ENCODE measurements at places on chromosomes 1 and 21.

- no peak for DNase-seq
These were observed 50.8 kb downstream of the TGFB2 start for GRCh38 chr1:218395916-218396315.

DNA sequence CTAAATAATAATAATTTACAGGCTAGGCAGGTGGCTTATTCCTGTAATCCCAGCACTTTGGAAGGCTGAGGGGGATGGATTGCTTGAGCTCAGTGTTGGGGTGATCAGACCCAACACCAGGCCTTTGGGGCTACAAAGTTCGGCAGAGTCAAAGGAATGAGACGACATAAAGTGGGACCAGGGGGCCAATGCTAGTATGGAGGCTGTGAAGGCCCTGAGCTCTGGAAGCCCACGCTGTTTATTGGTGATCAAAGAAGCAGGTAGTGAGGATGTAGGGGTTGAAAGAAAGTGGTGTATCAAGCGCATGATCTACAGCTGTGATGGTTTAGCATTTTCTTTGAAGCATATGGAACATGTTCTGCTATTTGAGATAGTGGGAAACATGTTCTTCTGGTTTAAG, 5.6 kb downstream of the BTBD8 start:
- DNase-seq, result no peak

DNA sequence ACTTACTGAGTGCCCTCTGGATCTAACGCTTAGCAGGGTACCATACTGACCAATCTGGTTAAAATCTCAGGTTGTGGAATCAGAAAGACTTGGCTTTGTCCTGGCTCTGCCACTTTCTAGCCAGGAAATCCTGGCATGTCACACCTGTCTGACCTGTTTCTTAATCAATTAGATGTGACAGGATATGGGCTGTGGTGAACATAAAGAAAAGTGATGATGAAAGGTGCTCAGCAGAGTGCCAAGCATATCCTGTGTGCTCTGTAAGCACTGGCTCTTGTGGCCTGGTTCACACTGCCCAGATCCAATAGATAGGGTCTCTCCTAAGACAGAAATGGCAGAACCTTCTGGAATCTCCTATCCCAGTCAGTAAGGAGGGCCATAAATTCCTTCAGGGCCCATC, 53.9 kb downstream of the PHC2 start:
- DNase-seq, result no peak

DNA sequence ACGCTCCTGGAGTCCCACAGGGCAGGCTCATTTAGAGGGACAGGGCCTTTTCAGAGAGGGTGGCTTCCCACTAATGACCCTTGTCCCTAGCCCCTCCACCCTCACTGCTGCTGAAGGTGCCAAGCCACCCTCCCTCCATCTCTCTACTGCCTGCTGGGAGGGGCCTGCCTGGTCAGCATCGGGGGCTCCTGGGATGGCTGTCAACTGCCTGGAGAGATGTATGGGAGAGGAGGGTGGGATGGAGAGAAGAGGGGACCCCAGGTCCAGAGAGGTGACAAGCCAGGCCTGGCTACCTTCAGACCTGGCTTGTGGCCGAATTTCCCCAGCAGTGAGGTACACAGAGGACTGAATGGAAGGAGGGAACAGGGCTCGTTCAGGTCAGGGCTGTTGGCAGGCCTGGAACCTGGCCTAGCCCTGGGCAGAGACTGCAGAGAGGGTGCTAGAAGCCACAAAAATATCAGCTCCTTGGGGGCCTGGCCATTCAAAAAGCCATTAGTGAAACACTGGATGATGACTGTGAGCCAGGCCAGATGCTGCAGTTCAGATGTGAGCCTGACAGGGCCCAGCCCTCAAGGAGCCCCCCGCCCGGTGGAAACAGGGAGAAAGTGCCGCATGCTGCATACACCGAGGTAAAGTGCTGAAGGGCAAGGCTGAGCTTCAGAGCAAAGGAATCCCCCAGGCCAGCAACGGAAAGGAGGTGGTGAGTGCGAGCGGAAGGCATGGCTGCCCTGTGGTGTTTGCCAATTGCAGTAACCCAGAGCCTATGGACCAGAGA, 20.0 kb downstream of the MMEL1 start:
- no peak for DNase-seq

GRCh38 chr1:168629466-168629865, 53.1 kb downstream of the XCL1 start:
- no peak for DNase-seq

GRCh38 chr1:81493102-81493869, 307.4 kb upstream of the ADGRL2 start:
- DNase-seq, result no peak

GRCh38 chr1:62435231-62436038, 1.4 kb upstream of the USP1 start:
- DNase-seq, result no peak

- no peak for DNase-seq
These were observed 16.6 kb upstream of the RNF19B start for GRCh38 chr1:32981003-32981901.

GRCh38 chr1:155130272-155131006, 2.8 kb downstream of the EFNA1 start:
- no peak for DNase-seq

- no peak for DNase-seq
These were observed 263.5 kb downstream of the LMO4 start for GRCh38 chr1:87592156-87592555.

DNA sequence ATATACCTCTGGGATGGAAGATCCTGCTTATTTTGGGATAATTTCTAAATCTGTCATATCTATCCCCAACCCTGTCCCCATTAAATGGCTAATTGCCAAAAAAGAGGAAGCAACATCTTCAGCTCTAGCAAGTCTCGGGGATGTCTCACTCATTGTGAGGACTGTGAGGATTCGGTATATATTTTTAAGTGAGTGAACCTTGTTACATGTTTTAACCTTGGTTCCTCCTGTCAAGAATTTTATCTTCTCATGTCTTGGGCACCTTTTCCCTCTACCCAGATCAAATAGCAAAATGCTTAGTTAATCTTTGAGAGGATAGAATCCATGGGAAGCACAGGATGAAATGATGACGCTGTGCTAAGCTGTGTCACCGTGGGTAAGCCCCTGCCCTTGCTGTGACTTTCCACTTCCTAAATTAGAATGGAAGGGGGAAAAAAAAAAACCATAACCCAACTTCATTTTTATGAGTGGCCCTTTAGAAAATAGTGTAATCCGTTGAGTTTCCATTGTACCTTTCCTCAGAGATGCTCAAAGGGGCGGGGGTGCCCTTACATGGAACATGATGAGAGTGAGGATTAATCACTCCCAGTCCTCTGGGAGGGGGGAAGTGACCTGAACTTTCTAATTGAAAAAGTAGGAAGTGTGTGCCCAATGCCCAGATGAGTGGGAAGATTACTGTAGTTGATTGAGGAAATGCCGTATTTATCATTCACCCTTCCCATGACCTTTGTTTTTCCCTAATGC, 7.6 kb downstream of the ATP1A1 start:
- no peak for DNase-seq

DNA sequence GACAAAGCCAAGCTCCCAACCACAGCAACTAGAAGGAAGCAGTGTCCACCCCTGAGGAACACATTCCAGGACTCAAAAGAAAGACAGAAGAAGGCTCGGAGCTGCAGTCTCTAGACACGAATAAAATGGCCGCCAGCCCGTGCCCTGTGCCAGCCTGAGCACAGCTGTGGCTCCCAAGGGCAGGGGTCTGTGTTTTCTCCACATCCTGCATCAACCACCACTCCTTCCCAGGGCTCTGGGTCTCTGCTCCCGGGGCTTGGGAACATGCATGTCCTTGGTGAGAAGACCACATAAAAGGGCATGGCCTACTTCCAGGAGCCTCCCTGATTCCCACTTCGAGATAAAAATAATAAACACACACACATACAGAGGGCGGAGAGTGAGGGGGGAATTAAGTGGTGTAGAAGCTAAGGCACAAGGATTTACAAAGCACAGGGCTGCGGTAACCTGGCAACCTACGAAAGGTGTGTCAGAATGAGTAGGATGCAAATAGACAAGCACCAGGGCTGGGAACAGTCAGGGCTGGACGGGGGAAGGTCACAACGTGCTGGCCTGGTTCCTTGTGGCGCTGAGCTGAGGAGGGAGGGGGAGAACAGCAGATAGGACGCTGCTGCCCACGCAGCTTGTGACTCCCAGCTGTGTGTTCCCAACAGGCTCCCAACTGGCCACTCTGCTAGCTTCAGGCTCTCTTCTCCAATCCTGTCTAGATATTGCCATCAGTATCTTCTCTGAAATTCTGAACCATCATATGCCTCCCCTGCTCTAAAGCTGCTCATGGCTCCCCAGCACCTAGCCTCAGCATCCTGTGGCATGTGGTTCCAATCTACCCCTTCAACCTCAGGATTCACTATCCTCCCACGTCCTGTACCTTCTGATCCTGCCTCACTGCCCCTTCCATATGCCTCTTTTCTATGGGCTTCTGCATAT, 72.5 kb downstream of the CD34 start:
- no peak for DNase-seq

DNA sequence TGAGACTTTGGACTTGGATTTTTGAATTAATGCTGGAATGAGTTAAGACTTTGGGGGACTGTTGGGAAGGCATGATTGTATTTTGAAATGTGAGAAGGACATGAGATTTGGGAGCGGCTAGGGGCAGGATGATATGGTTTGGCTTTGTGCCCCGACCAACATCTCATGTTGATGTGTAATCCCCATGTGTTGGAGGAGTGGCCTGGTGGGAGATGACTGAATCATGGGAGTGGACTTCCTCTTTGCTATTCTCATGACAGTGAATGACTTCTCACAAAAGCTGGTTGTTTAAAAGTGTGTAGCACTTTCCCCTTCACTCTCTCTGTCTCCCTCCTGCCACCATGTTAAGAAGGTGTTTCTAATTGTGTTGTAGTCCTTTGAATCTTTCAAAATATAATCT, 9.3 kb upstream of the PHGDH start:
- DNase-seq, result no peak

DNA sequence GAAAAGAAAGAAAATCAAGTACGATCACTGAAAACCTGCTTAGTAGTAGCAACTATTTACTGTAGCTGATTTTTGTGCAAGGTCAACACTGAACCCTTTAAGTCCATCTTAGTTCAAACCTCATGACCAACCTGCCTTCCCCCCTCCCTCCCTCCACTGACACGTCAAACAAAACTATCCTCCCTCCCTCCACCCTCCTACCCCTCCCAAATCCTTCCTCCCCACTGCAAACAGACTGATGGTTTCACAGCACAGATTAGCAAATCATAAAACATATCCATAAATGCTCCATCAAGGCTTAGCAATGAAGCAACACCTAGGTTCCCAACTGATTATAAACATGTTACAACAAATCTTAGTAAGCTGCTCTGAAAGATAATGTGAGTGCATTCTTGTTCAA, 164.3 kb upstream of the GREM2 start:
- DNase-seq, result no peak

DNA sequence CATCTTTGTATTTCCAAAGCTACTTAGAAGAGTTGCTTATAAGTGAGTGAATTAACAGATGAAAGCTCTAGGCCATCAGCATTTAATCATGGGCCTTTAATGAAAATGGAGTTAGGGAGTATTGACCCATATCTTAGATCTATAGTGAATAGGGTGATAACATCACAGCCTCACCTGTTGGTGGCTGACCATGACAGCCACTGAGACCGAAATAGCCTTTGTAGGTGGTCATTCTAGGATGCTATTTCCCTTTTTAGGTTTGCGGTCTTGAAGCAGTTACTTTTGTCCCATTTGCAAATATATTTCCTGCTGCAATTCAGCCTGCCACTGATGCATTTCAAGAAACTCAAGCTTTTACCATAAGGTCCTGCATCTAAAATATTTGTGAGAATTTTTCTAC, 410.1 kb upstream of the LYPLAL1 start:
- no peak for DNase-seq

GRCh38 chr1:62509028-62509427, 72.2 kb downstream of the USP1 start:
- DNase-seq, result no peak

- no peak for DNase-seq
These were observed 20.9 kb upstream of the RGS13 start for GRCh38 chr1:192615055-192615454.

DNA sequence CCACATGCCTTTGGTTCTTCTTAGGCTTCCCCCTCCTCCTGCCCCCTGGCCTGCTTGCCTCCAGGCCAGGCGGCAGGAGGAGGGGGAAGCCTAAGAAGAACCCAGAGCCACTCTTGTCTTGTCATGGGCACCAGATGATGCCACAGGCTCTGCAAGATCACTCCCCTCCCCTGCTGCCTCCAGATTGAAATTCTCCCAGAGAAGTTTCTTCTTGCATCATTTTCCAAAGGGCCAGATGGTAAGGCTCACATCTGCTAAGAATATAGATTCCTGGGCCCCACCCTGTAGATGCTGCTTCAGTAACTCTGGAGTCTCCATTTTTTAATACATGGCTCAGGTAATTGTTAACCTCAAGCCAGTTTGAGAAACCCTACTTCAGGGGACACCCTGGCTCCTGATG, 60.8 kb downstream of the FAM163A start:
- no peak for DNase-seq

- DNase-seq, result no peak
These were observed 389.0 kb upstream of the USP24 start for GRCh38 chr1:55604179-55604578.

- no peak for DNase-seq
These were observed 32.8 kb downstream of the ASTN1 start for GRCh38 chr1:177131723-177132122.

DNA sequence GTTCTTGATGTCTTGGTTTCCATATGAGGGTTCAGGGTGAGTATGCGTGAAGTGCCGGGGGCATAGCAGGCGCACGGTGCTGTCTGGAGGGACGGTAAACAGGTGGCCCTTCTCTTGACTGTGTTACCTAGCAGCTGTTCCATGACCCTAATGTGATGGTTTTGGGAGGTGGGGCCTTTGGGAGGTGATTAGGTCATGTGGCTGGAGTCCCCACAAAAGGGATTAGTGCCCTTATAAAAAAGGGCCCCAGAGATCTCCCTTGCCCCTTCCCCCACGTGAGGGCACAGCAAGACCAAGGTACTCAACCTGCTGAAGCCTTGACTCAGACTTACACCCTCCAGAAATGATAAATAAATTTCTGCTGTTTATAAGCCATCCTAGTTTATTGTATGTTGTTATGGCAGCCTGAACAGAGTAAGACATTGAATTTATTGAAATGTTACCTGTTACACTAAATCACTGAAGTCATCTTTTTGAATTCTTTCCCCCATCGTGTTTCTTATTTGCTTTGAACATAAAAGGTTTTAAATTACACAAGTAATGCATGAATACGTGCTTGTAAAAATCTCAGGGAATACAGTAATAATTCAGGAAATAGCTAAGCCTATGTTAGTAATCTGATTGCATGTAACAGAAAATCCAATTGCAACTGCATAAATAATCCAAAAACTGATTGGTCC, 15.6 kb downstream of the TRAPPC10 start:
- DNase-seq, result no peak

DNA sequence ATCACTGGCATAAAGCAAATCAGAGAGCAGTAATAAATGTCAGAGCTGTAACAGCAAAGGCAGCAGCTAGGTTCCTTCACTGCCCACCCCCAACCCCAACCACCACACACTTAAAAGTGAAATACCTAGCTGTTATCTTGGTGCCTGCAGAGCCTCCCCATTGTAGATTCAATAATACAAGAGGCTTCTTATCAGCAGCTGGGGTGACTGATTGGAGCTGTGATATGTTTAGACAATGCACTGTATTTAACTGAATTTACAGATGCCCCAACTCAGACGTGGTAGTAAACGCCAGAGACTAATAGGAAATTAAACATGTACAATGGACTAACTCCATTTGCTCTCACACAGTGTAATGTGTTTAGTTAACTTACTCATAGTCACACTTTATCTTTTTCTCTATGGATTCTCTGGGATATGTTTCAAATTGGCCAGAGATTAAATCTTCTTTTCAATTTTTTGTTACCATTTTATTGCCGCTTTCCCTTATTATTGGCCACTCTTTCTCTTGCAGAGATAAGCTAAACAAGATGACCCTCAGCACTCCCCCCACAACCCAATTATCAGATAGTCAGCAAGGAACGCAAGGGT, 117.1 kb downstream of the ESRRG start:
- DNase-seq, result no peak
